ENCODE measurements at places on chromosomes 2 and 18.

- DNase-seq = no peak
Observed at GRCh38 chr18:50973367-50974126, 5.7 kb downstream of the ELAC1 start.

DNA sequence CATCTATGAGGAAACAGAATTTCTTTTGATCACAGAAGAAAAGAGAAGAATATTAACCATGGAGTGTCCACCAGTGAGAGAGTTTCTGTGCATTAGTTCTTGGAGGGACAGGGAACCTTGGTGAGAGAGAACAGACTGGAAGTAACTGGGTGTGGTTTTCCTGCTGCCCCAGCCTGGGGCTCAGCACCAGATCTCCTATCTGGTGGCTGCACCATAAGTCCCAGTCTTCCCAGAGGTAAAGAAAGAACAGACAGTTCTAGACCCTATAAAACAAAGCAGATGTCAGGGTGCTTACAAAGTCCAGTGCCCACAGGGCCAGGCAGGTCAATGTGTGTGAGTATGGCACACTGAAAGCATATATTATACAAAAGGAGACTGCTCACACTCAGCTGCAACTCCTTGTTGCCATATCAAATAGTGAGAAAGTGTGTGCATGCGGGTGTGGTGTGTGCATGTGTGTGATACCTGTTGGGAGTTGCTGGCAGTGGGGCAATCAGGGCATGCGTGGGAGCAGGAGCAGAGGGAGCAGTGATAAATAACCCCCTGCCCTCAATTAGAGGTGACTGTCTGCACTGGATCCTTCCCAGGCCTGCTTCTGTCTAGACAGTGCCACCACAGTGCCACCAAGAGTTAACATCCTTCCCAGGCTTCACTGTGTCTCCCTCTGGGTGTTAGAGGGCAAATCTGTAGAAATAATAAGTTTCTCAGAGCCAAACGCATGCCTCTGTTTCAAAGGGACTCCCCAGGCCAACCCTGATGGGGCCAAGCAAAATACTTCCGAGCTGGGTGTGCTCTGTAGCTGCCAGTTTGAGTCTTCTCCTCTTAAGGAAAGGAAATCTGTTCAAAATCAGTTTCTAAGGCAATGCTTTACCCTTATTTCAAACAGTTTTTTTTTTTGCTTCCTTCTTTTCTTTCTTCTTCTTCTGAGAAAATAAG, 45.7 kb downstream of the RDH14 start:
- DNase-seq = no peak

- no peak for DNase-seq
Observed at GRCh38 chr18:45958027-45958426, 9.1 kb downstream of the EPG5 start.

DNA sequence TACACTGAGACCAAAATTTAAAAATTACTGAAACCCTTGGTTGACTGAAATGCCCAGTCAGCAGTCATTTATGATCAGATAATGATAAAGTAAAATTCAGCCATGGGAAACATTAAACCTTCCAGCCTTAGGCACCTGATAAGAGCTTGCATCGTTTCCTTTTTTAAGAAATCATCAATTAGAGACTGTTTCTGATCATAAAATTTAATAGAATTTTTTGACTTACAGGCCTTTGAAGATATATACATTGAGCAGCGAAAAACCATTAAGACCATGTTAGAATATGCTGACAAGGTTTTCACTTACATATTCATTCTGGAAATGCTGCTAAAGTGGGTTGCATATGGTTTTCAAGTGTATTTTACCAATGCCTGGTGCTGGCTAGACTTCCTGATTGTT, 99.6 kb upstream of the CSRNP3 start:
- no peak for DNase-seq

- no peak for DNase-seq
Observed at GRCh38 chr2:181309586-181309985, 147.6 kb upstream of the ITGA4 start.

- DNase-seq = no peak
Observed at GRCh38 chr18:51753365-51754057, 556.0 kb upstream of the MEX3C start.

DNA sequence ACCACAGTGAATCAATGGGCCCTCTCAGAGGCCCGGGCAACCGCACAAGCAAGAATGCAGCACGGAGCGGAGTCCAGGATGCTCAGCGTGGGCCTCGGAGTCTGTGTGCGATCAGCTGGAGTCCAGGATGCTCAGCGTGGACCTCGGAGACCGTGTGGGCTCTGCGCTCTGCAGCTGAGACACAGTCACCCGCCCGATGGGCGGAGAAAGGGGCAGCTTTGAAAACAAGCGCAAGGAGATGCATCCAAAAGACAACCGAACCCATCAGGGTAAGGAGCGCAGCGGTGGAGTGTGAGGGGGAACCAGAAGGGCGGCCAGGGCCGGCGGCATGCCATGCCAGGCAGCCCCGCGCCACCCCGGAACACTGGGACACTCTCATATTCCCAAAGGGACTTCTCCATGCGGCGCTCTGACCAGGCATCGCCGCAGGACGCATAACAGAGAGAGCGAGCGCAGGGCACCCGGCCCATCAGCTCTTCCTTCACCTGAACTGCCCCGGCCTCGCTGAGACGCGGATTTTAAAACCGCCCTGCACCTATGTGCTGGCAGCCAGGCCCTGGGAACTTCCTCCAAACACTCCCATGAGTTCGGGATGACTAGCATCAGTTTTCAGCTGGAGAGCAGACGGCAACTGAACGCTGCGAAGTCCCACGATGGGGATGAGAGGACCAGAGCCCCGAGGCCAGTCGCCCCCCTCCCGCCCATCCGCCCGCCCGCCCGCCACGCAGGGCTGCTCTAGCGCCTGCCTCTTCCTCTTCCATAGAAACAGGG, 44.7 kb downstream of the MC5R start:
- DNase-seq = no peak

DNA sequence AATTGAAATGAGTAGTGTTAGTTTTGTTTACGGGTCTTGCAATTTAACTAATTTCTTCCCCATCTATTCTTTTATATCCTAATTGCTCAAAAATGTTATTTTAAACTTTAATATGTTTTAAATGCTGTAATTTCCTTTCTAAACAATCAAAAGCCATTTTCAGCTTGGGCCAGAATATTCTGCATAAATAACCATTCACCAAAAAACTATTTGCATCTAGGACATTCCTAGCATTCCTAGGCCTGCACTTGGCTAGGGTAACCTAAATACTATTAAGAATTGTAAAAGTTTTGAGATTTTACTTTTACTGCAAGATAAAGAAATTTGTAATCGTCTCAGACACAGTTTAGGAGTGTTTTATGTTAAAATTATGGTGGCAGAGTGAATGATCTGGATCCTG, 7.8 kb upstream of the ETAA1 start:
- DNase-seq = no peak

- DNase-seq = no peak
Observed at GRCh38 chr2:97834610-97835009, 121.2 kb downstream of the ZAP70 start.

- no peak for DNase-seq
Observed at GRCh38 chr2:10214179-10214578, 88.5 kb upstream of the HPCAL1 start.

GRCh38 chr2:118589721-118590120, 257.7 kb downstream of the EN1 start:
- DNase-seq = no peak

- no peak for DNase-seq
Observed at GRCh38 chr2:220341014-220341413, 713.6 kb downstream of the SLC4A3 start.

DNA sequence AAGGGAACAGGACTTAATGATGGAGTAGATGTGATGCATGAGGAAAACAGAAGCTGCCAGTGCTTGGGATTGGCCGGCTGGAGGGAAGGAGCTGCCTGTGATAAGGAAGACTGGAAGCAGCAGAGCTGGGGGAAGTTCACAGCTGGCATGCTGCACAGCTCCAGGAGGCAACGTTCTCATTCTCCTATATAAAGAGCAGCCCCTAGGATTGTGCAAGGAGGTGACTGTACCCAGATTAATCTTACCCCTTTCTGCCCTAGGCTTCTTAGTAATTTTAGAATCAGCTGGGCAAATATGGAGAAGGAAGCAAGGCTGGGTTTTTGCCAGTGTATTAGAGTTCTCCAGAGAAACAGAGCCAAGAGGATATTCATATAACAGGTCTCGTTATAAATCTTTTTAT, 155.8 kb downstream of the ALPK2 start:
- DNase-seq = no peak

DNA sequence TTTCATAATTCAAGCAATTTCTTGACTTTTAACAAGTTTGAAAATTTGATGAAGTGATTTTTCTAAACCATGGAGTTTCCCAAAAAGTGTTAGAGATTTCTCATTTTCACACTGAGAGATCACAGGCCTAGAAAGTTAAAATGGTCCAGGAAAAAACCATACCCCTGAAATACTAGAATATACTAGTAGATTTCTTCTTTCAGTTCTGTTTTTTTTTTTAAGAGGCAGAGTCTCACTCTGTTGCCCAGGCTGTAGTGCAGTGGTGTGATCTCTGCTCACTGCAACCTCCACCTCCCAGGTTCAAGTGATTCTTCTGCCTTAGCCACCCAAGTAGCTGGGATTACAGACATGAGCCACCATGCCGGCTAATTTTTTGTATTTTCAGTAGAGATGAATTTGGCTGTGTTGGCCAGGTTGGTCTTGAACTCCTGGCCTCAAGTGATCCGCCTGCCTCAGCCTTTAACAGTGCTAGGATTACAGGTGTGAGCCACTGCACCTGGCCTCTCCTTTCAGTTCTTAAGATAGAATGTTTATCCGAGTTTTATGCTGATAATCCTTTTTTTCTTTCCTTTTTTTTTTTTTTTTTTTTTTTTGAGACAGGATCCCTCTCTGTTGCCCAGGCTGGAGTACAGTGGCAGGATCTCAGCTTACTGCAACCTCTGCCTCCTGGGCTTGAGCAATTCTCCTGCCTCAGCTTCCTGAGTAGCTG, 14.4 kb downstream of the MTHFD2 start:
- no peak for DNase-seq

DNA sequence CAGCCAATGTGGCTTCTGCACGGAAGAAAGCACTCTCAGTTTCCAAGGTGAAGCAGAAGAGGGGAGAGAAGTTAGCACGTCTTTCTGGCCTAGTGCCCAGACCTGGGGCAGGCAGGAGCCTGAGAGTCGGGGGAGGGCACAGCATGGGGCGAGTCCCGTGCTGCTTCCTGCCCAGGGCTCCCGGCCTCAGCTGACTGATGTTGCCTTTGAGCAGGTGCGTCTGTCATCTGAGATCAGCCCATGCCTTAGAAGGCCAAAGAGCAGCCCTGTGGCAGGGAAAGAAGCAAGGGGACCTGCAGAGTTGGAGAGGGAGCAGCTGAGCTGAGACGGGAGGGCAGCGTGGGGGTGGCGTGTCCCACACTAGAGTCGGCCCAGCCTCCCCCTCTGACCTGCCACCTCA, 3.3 kb downstream of the KCNIP3 start:
- no peak for DNase-seq

GRCh38 chr2:63701406-63701805, 112.6 kb downstream of the MDH1 start:
- DNase-seq = no peak

- DNase-seq = no peak
Observed at GRCh38 chr2:46171411-46171953, 125.7 kb upstream of the EPAS1 start.

- DNase-seq = no peak
Observed at GRCh38 chr2:188966079-188966571, 8.0 kb upstream of the COL3A1 start.

GRCh38 chr2:38722271-38723061, 28.7 kb downstream of the SRSF7 start:
- DNase-seq = no peak

DNA sequence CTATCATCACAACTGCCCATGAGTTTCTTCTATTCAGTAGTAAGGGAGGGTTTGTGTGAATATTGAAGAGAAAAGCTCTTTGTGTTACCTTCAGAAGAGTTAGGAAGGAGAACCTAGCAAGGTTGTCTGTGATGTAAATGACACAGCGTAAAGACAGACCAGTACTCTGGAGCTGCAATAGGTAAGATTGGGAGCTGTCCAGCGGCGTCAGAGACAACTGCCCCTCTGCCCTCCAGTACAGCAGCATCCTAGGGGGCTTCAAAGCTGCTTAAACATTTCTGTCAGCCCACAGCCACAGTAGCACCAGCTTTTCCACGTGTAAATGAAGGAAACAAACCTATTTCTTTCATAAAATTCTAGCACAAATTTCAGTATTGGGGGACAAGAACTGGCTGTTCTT, 34.5 kb downstream of the NYAP2 start:
- no peak for DNase-seq

- DNase-seq = no peak
Observed at GRCh38 chr2:88091943-88092342, 24.3 kb downstream of the SMYD1 start.

DNA sequence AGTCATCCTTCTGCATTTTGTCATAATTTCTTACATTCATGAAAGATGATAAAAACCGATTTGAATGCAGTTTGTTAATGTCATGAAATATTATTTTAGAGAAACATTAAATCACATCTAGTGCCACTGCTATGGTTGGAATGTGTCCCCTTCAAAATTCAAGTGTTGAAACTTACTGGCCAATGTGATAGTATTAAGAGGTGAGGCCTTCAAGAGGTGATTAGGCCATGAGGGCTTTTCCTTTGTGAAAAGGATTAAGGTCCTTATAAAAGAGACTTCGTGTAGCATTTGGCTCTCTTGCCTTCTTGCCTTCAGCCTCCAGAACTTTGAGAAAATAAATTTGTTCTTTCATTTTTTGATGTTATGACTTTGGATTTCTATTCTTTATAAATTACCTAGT, 117.2 kb downstream of the RGPD3 start:
- no peak for DNase-seq

- DNase-seq = no peak
Observed at GRCh38 chr2:45892757-45893156, 241.3 kb downstream of the PRKCE start.

DNA sequence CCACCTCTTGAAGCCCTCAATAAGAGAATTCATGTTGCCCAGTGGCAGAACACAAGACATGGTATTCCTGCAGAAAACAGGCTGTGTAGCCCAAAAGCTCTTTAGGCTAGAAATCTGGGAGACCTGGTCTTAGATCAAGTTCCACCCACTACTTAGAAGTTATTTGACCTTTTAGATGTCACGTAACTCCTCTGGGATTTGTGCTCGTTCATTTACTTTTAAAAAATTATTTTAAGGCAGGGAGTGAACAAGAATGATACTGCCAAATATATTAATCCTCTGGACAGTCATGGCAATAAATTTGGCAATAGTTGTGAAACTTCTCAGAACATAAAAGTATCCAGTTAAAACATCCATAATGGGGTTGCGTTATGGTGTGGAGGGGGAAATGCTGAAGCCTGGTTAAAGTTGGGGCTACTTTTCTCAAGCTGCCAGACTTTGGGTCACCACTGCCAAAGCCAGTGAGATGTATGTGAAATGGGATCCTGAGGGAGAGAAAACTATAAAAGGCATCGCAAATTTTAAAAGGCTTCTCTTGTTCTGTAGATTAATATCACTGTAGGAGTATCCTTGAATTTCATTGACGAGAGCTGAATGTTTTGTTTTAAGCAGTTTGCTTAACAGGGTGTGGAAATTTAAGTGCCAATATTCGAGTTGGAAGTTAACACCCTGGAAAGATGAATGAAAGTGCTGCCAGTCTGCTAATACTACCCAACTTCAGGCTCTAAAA, 15.8 kb downstream of the DAPL1 start:
- DNase-seq = no peak

All from iPS DF 6.9 (cell line).